CD4-positive, alpha-beta T cell treated with Interleukin-2 at 100 ng/mL for 4 hours (primary cell): ENCODE measurements at places on chromosomes 7 and 10.
A peak's percentile ranks its signal among the peaks of the same experiment; 100 is the strongest.

DNA sequence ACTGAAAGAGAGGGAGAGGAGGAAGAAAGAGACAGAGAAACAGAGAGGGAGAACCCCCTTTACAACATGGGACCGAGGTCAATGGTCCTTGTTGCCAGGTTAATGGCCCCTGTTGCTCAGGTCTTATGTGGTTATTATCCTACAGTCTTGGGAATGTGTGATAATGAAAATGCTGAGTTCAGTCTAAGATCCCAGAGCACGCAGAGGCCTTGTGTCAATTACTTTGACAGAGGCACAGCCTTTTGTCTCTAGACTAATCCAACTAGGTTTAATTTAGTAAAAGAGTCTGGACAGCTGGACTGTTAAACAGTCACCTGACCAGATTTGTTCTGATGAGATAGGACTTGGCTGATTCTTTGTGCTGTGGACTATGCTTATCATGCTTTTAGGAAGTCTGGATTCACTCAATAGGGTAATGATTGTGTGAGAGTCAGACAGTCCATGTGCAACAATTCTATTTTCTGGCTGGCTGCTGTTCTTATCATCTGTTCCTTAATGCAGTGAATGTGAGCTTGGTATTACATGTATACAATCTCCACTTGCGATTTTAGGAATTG lies 157.4 kb upstream of the MAGI2 start:
- DNase-seq, result no peak

DNA sequence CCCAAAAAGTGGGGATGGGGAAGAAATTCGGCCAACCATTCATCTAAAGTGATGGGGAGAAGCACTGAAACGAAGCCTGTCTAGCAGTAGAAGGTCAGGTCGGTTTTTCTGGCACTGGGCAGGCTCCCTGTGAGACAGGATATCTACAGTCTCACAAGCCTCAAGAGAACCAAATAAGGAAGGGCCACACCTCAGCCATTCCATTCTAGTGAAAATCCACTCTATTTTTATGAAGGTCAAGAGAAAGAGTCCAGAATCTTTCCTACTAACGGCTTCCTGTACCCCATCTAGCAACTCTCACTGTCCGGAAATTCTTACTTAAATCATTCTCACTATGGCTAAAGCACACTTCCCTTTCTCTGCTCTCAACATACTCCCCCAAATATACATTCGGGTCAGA lies 267.1 kb downstream of the PRPF18 start:
- no peak for DNase-seq

GRCh38 chr10:3500408-3500856 lies 284.6 kb downstream of the KLF6 start:
- no peak for DNase-seq

GRCh38 chr7:47636433-47637175 lies 54.7 kb upstream of the TNS3 start:
- no peak for DNase-seq

GRCh38 chr7:100400656-100401055 lies 27.4 kb downstream of the PILRA start:
- DNase-seq, result no peak

GRCh38 chr7:3229904-3230470 lies 71.1 kb upstream of the SDK1 start:
- no peak for DNase-seq

DNA sequence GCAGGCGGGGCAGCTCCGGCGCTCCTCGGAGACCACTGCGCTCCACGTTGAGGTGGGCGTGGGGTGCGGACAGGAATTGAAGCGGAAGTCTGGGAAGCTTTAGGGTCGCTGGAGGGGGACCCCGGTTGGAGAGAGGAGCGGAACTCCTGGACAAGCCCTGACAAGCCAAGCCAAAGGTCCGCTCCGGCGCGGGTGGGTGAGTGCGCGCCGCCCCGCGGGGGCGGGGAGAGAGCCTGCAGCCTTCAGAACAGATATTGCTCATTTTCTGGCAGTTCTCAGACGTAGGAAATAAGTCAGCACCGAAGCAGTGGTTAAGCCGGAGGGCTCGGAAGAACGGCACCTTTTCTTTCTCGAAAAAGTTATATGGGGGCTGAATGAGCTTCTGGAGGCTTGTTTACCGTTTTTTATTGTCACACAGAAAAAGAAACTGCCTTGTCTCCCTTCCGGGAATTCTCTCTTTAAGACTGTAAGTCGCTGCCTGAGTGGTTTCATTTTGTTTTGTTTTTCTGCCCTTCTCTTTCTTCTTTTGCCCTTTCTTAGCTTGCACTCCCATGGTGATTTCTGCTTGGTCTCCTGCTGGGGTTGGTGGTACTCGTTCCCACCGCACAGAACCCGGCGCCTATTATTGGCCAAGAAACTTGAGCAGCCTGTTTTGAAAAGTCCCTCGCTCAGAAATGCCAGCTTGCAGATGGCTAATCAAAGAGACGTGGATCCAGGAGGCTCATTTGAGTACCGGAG lies 732 bp downstream of the FAS start:
- DNase-seq, result peak; percentile 76

DNA sequence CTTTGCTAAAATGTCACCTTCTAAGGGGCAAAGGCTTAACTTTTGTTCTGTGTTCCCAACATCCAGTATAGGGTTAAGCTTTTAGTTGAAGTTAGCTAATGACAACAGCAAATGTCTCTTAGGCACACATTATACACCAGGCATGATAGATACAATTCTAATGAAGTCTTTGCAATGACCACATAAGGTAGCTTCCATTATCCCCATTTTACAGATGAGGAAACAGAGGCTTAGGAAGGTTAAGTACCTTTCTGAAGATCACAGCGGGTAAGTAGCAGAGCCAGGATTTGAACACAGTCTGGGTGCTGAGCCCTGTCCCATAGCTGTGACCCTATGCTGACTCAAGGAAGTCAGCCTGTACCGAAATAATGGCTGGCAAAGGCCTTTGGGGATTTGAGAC lies 1.9 kb downstream of the BUD31 start:
- no peak for DNase-seq

DNA sequence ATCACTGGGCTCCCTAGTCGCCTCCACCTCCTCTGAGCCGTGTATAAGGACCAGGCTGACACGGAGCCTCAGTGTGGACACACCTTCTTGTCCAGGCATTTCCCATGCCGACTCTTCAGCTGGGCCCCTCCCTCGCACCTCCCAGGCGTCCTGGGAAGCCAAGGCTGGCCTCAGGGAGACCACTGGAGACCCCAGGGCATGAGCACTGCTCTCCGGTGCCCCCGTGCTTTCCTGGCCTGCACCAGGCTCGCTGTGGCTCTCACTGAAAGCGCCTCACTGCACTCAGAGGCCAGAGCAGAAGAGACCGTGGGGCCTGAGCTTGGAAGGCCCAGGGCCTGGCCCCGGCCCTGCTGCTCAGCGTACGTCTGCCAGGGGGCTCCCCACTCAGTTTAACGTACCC lies 31.4 kb downstream of the LRRC27 start:
- no peak for DNase-seq

DNA sequence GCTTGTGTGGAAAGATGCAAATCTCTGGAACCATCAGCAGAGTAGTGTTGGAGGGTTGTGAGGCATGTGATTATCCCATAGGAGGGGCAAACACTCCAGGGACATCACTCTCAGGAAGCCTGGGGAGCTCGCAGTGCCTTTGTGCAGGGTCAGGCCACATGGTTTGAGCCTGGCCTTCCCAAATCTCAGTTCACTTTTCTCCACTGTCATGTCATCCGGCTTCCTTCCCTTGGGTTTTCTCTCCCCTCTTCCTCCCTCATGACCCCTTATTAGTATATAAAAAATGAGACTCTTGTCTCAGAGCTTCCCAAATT lies 20.4 kb downstream of the TSPAN14 start:
- no peak for DNase-seq

DNA sequence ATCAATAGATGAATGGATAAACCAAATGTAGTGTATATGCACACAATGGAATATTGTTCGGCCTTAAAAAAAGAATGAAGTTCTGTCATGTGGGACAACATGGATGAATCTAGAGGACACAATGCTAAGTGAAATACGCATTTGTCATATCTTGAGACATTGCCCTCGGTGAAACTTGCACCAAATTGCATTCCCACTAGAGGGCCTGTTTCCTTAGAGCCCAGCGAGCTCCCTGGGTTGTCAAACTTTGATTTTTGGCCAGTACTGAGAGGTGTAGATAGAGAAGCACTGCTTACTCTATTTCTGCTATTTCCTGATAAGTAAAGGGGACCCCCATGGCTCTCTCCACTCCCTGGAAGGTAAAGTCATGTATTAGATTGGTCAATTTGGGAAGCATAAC lies 157.1 kb downstream of the GPAM start:
- no peak for DNase-seq

- no peak for DNase-seq
These were observed 512.0 kb downstream of the TCERG1L start for GRCh38 chr10:130799532-130799931.

DNA sequence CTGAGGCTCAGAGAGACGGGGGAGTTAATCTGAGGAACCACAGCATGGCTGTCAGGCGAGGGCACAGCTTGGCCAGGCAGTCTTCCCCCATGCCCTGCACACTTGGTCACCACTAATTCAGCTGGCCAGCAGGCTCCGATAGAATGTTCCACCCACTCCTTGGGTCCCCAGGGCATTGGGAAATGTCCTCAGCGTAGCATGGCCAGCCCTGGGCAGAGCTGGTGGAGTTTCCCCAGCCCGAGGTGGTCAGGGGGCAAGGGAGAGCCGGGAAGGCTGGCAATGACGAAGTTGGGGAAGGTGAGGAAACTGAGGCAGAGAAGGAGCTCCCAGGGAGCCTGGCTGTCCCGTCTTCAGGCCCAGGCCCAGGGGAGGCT lies 12.1 kb upstream of the GRIFIN start:
- DNase-seq, result no peak

- no peak for DNase-seq
These were observed 45.8 kb downstream of the HDAC9 start for GRCh38 chr7:18541181-18541870.

GRCh38 chr10:3528823-3529403 lies 256.1 kb downstream of the KLF6 start:
- no peak for DNase-seq

- no peak for DNase-seq
These were observed 9.9 kb downstream of the SMURF1 start for GRCh38 chr7:99133766-99134564.
